Activated naive CD4-positive, alpha-beta T cell treated with Interleukin-2 at 50 U/mL for 16 hours (primary cell): ENCODE measurements at places on chromosomes 1 and 21.
A peak's percentile ranks its signal among the peaks of the same experiment; 100 is the strongest.

DNA sequence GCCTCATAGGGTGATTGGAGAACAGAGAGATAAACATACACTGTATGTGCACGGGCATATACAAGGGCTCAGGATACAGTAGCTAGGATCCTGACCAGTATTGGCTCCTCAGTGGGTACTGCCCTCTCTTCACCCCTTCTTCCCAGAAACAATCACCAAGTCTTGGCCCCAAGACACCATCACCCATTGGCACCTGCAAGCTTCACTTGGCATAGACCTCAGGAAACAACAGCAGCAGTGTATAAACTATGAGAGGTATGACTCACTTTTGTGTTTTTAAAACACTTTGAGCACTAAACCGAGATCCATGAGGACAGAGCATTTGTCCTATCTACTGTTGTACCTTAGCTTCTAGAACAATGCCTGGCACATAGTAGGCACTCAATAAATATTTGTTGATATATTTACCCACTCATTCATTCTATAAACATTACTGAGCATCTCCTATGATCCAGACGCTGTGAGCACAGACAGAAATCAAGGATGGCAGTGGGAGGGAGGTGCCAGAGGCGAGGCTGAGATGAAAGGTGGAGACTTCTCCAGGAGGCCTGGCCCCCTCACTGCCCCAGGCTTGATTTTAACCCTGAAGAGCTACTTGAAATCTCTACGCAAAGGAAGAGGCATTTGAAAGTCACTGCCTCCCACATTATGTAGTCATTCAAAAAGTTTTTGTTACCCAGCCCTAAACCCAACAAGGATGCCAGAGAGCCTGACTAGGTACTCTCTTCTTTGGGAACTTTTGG is 95.2 kb downstream of the CAMK2N1 start:
- no peak for DNase-seq

- no peak for DNase-seq
These were observed 227.4 kb upstream of the VAMP3 start for GRCh38 chr1:7543718-7544090.

- no peak for DNase-seq
These were observed 7.0 kb upstream of the USP25 start for GRCh38 chr21:15722591-15723324.

GRCh38 chr21:27954543-27955165 is 987.8 kb upstream of the ADAMTS5 start:
- no peak for DNase-seq

GRCh38 chr1:110035236-110035752 is 870 bp downstream of the STRIP1 start:
- DNase-seq = no peak

- no peak for DNase-seq
These were observed 276.0 kb downstream of the RWDD3 start for GRCh38 chr1:95509989-95510388.

- no peak for DNase-seq
These were observed 14.4 kb upstream of the C8B start for GRCh38 chr1:56979986-56980755.

DNA sequence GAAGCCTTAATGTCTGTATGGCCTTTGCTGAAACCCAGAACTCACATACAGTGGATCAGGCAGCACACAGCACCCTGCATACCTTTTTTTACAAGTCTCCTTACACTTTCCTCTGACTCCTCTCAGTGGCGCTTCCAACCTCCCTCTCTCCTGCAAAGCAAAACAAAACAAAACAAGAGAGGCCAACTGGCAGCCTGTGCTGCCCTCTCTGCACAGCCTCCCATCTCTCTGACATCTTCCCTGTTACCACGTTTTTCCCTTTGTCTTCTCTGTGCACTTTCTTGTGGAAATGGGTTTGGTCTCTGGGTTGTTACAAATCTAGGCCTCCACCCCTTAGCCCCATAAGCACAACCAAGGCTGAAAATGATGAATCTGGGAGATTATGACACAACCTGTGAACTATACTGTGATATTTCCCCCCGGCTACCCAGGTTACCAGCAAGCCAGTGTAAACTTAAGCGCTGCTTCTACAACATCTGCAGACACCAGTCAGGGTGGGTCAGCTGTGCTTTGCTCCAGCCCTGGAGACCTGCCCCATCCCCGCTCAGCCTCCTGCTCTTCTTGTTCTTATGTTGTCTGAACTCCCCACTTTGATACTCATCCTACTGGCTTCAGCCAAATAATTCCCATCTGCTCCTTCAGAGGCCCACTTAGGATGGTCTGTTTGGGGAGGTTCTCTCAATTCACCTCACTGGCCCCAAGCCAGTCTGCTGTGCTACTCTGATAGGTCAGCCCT is 54.9 kb upstream of the FMOD start:
- no peak for DNase-seq

DNA sequence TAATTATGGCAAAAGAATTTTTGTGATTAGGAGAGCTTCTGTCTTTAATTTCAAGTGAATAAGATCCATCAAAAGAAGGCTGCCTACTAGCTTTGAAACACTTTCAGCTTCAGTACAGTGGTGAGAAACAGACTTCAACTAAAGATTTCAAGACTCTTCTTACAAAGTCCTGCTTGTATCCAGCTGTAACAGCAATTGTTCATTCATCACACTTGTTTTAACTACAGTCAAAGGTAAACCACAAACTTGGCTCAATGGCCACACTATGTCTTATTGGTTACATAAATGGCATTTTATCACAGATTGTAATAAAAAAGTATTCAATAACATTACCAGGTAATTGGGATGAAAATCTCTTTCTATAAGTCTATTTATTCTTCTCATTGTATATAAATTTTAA is 59.2 kb downstream of the WARS2 start:
- DNase-seq = no peak

GRCh38 chr1:45032837-45033236 is 20.8 kb downstream of the UROD start:
- no peak for DNase-seq

- DNase-seq = no peak
These were observed 132.1 kb downstream of the ASTN1 start for GRCh38 chr1:177032434-177032833.

- no peak for DNase-seq
These were observed 155.5 kb downstream of the FASLG start for GRCh38 chr1:172814428-172814827.

GRCh38 chr1:64692911-64693310 is 52.0 kb upstream of the RAVER2 start:
- no peak for DNase-seq

- no peak for DNase-seq
These were observed 55.2 kb downstream of the MRPL37 start for GRCh38 chr1:54255026-54255702.

GRCh38 chr1:24657781-24658180 is 14.7 kb downstream of the SRRM1 start:
- DNase-seq = no peak

DNA sequence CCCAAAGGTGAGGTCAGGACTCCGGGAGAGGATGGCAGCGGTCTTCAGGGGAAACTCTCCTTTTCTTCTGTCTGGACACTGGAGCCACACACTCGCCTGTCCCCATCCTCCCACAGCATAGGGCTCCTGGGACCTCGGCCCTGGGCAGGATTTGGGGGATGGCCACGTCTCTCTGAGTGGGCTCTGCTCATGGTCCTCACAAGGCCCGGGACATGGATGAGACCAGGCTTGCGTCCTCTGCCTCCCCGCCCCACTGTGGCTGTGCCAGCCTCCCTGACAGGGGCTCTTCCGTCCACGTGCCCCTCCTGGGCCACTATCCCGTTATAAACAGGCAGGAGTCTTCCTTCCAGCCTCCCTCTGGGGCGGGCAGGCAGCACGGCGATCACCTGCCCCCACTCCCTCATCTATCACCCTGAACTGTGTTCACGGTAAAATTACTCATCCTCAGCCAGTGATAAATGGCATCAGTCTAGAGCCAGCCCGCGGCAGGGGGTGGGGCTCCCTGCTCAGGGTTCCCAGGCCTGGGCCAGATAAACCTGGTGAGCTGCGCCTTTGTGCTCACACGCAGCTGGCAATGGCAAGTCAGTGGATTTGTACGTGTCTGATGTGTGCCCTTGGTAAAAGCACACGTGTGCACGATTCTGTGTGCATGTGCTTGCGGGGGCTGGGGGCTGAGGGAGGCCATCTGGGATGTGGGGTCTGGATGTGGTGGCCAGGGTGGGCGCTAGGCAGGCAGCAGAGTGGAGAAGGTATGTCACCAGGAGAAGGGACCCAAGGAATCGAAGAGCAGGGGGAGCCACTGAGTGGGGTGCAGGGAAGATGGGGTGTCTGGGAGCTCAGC is 12.6 kb upstream of the SAMD11 start:
- peak; percentile 2 for DNase-seq

DNA sequence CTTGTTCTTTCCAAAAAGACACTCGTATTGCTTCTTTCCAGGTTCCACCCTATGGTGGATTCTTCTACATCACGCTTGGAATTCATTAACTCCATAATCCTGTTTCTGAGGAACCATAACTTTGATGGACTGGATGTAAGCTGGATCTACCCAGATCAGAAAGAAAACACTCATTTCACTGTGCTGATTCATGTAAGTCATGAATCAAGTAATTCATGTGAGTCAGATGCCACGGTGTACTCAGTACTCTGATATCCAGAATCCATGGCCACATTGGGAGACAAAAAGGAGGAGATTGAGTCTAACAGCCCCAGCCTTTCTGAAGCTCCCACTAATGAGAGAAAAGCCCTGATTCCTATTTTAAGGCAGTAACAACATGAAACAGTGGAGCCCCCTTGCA is 7.4 kb downstream of the CHI3L2 start:
- DNase-seq = no peak

GRCh38 chr1:202202500-202203168 is 9.0 kb downstream of the LGR6 start:
- no peak for DNase-seq

- DNase-seq = no peak
These were observed 246.1 kb upstream of the DUSP10 start for GRCh38 chr1:221987860-221988520.

- DNase-seq = no peak
These were observed 58.0 kb downstream of the SLC27A3 start for GRCh38 chr1:153833171-153833570.

DNA sequence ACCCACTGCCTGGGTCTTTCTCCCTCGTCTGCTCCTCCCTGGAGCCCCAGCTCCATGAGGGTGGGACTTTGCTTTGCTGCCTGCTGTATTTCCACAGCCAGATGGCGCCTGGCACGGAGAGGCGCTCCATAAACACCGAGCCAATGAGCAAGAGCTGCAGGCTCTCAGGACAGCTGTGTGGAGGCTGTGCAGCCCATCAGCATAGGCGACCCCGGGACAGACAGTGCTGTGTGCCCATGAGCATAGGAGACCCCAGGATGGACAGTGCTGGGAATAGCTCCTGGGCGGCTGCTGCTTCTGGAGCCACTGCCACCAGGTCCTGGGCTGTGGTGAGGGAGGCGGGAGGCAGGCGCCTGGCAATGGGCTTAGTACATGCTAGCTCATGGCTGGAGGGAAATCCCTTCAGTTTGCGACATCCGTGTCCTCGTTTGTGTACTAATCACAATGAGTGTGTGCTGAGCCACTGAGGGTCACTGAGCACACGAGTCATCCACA is 29.2 kb downstream of the CEP104 start:
- no peak for DNase-seq

DNA sequence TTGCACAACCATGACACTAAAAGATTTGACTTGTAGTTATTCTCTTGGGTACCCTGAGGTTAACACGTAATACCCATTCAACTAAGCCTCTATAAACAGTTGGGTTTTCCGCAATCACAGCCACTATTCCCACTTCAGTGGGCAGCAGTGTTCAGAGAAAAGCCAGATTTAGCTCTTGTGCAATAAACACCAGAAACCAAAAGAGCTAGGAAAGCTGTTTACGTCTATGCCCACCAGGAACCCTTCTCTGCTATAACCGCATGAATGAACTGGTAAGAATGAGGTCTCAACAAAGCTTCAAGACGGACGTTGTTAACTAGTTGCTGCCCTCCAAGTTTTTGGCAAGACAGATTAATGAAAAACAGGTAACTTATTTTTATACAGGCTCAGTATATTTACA is 101.3 kb downstream of the SLC45A1 start:
- no peak for DNase-seq

GRCh38 chr1:44047131-44047530 is 15.9 kb upstream of the SLC6A9 start:
- DNase-seq = no peak

DNA sequence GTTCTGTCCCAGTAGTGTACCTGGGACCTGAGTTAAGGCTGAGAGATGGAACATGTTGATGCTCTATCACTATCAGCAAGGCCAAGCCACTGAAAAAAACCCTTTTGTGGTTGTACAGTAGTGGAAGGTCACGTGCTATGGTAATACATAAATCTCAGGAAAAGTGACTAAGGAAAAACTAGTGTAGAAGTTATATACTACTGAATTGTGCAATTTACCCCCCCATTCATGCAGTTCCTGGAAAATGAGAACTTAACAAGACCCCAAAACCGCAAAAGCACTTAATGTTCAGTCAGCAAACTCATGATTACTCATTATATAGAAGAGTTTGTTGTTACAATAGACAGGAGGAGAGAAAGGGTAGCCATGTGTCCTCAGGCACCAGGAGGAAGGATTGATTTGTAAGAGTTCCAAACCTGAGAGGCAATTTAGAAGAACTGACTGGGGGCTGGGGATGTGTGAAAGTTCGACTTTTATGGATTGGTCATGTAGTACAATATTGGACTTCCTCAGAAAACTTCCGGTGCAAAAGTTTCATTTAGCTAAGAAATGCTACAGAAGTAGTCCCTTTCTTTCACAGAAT is 91.6 kb downstream of the RGL1 start:
- DNase-seq = no peak

- no peak for DNase-seq
These were observed 74.0 kb upstream of the CTTNBP2NL start for GRCh38 chr1:112322018-112322417.

GRCh38 chr1:63411066-63411465 is 43.6 kb downstream of the ALG6 start:
- DNase-seq = no peak

GRCh38 chr1:183147735-183148134 is 38.3 kb upstream of the LAMC2 start:
- no peak for DNase-seq

GRCh38 chr1:109816175-109816811 is 52.6 kb upstream of the EPS8L3 start:
- DNase-seq = no peak

DNA sequence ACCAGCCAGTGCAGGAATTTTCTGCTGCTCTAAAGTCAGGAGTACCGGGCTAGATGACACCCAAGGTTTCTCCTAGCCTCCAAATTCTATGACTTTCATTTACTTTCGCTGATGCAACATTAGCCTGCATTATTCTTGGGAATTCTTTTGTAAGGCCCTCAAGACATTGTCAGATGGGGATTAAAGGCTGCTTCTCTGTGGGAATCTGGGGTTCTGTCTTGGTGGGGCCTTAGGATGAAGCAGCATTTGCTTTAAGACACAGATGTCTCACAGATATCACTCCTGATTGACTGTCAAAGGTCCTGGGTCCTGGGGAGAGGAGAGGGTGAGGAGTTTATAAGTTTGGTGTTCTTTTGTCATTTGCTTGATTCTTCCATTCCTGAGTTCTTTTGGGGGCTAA is 11.6 kb downstream of the PKP1 start:
- no peak for DNase-seq
